ENCODE measurements at places on chromosomes 1 and 21. TPM values are rescaled to one million over a fixed set of nuclear protein-coding genes. Genes with fewer than 3 reads are reported as not detected.

Gene RNF207
- 57.0 TPM for total RNA-seq

Gene MRPL24
- total RNA-seq: 31.5 TPM

Gene LAD1
- not detected for total RNA-seq

Gene CHAF1B
- 0.89 TPM for total RNA-seq

Gene NEGR1
- total RNA-seq: 22.6 TPM

Gene PTAFR
- 0.05 TPM for total RNA-seq
